ENCODE measurements at places on chromosomes 1 and 21.

DNA sequence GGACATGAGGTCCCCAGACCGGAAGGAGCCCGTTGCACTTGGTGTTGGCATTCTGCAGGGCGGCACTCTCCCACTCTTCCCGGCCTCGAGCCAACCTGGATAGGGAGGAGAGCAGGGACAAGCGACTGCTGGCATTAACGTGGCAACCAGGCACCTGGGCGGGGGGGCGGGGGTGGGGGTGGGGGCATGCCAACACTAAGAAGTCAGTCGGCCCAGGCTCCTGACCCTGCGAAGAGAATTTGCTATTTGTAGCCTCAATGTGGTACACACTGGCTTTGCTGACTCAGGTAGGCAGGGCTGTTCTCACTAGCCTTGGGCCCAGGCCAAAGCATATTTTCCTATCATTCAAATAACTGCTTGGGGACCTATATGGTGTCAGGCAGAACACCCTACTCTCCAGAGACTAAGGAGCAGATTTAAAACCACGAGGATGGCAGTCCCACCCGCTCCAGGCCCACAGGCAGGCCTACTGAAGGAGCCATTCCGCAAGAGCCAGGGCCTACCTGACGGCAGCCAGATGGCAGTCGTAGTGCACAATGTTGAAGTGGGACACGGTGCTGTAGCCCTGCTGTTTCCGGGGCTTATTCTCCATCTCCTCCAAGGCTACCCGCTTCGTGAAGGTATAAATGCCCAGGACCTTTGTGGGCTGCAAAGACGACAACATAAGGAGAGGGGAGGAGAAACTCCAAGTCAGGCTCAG is 123.7 kb downstream of the UBR4 start:
- no peak for DNase-seq

- peak; percentile 47 for DNase-seq
Observed at GRCh38 chr1:178684111-178684510, 40.9 kb upstream of the RALGPS2 start.

GRCh38 chr1:212267460-212267859 is 17.8 kb upstream of the PPP2R5A start:
- DNase-seq, result no peak

DNA sequence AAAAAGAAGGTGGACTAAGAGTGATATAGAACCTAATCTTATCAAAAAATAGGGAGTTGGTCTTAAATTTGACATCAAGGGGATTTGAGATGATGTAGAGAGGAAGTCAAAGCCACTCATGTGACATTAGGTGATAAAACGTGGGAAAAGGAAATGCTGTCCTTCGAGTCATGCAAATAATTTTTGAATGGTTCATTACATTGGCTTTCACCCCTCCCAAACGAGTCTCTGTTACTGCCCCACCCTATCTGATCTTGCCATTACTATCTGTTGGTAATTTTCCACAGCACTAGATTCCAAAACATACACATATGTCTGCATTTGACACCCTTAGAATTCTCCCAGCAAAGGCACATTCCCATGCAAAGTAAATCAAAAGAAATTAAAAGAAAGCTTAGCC is 531.1 kb upstream of the ADAMTS5 start:
- DNase-seq, result no peak

DNA sequence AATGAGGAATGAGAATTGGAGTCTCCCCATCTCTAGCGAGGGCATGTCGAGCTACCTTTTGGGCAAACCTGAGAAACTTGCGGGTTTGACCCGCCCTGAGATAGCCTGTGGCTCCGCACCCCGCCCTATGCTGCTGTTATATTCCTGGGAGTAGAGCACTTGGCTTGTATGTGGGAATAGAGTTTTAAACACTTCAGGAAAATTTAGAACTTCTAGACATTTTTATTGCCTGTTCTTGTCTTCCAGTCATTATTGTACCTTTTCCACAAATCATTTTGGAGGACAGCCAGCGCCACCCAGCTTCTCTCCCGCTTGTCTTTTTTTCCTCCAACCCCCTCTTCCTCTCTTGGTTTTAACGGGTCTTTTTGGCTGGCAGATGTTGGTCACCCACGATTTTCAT is 738 bp downstream of the GNPAT start:
- DNase-seq, result peak; percentile 30

GRCh38 chr1:172163498-172164215 is 256.8 kb upstream of the C1orf105 start:
- no peak for DNase-seq

DNA sequence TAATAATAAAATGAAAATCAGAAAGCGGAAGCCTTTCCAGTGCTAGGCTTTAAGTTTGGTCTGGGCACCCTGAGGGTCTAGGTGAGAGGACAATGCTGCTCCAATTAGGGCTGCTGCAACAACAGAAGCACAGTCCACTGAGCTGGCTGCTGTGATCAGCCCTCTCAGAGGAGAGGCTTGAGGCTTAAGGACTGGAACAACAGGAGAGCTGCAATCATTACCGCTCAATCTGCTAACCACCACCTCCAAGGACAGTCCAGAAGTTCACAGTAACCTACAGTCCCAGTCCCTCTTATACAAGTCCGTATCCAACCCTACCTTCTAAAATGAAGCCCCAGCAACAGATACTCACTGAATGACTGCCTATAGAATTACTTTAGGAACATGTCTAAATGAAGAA is 62.1 kb downstream of the USP24 start:
- no peak for DNase-seq

DNA sequence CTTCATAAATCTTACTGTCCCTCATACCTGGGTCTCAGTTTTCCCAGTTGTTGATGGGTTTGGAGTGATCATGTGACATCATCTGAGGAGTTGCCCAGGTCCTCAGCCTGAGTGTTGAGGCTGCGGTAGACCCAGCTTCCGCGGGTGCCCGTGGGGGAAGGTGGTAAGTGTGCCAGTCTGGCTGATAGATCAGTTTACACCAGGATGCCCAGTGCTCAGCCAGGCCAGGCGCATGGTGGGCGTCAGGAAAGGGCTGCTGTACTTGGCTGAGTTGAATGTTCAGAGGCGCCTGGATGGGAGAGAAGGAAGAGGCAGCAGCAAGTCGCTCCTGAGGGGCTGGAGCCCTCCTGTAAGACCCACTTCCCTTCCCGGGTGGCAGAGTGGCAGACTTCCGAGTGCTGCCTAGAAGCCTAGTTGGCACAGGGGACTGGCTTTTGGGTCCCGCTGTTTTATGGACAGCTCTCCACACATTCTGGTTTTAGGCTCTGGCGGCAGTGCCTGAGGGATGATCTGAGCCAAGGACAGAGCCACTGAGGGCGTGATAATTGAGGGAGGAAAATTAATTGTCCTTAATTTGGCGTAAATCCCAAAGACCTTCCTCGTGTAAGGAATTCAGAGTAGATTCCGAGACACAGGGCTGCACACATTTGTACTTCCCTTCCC is 35.8 kb downstream of the PTPRF start:
- DNase-seq, result no peak

GRCh38 chr1:15937706-15938168 is 38.2 kb downstream of the ZBTB17 start:
- no peak for DNase-seq

DNA sequence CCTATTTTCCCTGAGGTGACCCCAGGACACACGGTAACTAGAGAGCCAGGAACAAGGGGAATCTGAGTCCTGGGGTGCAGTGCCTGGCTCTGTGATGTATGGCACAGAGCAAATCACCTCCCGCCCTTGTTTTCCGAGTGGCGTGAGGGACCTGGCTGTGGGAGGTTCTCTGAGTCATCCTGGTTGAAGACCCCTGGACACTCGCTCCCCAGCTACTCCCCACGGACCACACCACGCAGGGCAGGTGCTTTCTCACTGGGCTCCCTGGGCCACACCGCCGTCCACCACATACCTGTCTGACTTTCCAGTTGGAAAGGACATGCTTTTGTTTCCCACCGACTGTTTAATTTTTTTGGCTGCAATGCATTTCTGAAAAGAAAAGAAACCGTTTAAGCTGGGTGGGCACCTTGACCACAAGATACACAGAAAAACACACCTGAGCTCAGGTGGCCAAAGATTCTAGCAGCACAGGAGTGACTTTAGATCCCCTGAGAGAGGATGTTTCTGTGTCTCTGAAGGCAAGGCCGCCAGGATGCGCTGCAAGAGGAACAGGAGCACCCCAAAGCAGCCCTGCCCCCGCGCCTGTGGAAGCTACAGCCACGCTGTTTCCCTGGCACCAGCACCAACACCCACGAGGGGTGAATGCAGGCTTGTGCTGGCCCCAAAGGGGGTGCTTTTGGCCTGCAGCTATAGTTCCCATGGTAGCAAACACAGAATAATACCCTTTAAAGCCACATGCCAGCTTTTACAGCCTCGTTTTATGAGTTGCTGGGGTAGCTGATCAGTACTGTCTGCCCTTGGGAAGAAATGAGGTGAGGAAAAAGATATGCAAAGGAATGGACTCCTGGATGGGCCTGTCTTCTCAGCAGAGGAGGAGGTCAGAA is 8.1 kb upstream of the SRM start:
- no peak for DNase-seq

DNA sequence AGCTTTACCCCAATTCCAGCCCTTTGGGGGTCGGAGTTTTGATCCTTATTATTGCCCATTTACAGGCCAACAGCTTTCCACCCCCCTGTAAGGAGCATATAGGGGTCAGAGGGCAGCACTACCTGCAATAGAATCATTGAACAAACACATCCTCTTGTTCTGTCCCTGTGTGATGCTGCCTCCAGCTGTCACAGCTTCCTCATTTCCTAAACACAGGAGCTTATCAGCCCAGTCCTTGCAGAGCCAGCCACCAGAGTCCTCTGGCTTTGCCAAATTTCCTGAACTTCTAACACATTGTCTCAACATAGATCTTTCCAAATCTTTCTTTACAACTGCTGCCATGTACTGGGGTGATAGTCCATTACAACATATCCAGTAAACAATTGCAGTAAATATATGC is 32.8 kb upstream of the PTBP2 start:
- no peak for DNase-seq

DNA sequence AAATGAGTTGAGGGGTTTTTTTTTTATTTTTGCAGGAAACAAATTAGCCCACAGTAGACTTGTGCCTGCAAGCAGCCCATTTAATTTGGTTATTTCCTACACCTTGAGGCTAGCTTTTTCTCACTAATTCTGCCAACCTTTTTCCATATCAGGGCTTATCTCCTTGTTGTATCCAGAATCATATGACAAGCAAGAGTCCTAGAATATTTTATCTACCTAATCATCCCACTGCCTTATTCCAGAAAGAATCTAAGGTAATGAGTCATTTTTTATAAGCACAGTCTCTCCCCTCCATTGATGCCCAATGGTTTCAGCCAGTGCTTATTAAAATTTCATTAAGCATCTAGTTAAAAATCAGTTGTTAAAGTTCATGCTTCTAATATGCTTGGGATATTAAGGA is 324.1 kb downstream of the BARHL2 start:
- DNase-seq, result no peak

GRCh38 chr1:212608959-212609700 is 569 bp downstream of the ATF3 start:
- peak; percentile 42 for DNase-seq

- DNase-seq, result peak; percentile 67
Observed at GRCh38 chr1:224106568-224107281, 7.2 kb upstream of the FBXO28 start.

GRCh38 chr1:173411835-173412742 is 65.0 kb upstream of the PRDX6 start:
- no peak for DNase-seq

DNA sequence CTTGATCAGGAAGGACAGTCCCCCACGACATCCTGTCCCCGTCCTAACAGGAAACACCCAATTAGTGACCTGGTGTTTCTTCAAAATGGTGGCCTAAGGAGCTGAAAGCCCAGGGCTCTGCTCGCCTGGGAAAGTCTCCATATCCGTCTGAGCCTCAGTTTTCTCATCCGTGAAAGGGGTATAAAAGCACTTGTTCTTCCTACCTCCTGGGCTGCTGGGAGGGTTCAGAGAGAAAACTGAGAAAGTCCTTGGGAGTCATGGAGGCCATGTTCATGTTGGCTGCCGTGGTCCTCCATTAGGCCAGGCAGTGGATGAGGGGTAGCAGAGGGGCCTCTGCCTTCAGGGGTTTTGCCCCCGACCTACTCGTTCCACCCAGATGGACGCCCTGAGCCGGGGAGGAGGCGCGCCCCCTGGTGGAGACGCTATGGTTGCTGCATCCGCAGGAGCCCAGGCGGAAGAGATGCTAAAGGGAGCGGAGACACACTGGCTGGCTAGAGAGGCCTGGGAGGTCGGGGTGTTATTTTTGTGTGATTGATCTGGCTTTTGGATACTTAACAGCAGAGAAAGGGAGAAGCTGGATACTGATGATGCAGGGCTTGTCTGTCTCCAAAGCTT is 113.5 kb downstream of the PRDM2 start:
- DNase-seq, result no peak

DNA sequence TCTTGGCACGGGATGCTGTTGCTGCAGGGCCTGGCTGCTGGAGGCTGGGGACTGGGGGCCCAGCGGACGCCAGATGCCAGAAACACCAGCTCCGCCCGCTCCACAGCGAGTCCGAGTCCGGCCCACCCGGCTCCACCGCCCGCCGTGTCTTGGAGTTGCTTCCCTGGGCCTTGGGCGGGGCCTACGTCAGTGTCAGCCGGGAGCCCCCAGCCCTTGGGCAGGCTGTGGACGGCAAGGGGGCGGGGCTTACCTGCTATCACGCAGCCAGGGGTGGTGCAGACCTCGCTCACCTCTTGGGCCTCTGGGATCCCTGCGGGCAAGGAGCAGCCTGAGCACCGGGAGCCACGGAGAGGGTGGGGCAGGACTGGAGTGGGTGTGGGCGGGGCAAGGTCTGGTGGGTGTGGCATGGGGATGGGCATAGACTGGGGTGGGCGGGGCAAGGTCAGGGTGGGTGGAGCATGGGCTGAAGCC is 21.8 kb downstream of the MMEL1 start:
- no peak for DNase-seq

GRCh38 chr1:6600410-6601048 is 2.1 kb downstream of the KLHL21 start:
- no peak for DNase-seq

GRCh38 chr1:55089683-55090082 is 50.3 kb downstream of the PCSK9 start:
- no peak for DNase-seq

DNA sequence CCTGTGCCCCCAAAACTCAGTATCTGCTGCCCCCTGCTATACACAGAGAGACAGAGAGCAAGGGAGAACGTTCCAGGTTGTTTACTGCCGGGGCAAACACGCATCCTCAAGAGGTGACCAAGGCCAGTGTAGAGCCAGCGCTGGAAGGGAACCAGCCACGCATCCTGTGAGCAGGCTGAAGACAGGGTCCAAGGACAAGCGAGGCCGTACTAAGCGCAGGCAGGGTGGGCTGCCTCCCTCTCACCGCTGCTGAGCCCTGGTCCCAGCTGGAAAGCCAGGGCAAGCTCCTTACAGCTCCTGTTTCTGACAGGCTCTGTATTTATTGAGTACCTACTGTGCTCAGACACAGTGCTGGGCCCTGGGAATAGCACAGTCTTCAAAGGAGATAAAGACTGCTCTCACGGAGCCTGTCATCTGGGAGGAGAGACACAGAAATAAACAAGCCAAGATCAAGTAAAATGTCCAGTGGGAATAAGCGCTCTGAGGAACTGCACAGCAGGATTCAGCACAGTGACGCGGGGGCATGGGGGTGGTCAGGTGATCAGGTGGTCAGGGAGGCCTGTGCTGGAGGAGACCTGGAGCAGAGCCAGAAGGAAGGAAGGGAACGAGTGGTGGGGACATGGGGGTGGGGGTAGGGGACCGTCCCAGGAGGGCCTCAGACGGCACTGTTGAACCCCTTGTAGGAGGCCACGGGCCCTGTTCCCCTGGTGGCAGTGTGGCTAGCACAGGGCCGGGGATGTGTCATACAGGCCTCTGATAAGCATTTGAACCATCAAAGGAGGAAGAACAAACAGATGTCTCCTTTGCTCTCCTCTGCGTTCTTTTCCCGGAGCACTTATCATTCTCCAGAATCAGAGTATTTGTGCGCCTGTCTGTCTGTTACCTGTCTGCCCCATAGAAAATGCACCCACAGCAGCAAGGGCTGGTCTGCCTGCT is 37.8 kb upstream of the EFHD2 start:
- DNase-seq, result no peak

GRCh38 chr1:187275985-187276575 is 447.3 kb downstream of the PLA2G4A start:
- no peak for DNase-seq

Data from Caki2 (cell line).